Cerebellum (tissue), 4 donors: ENCODE measurements at places on chromosomes 7 and 10. TPM values are rescaled to one million over a fixed set of nuclear protein-coding genes. Genes with fewer than 3 reads are reported as not detected.

SLIT1 gene
- 23.2 TPM for total RNA-seq

ZNF487 gene
- total RNA-seq, result 26.0 TPM

GCC1 gene
- 10.4 TPM for total RNA-seq

DRGX gene
- not detected for total RNA-seq

OR2A5 gene
- not detected for total RNA-seq

OR2A42 gene
- 0.45 TPM for total RNA-seq

FAM25G gene
- total RNA-seq, result not detected

CPN1 gene
- not detected for total RNA-seq

NT5C3A gene
- total RNA-seq, result 59.2 TPM

RAPGEF5 gene
- total RNA-seq, result 65.8 TPM

MAGI2 gene
- total RNA-seq, result 101 TPM

CALCR gene
- 0.45 TPM for total RNA-seq

LRRN3 gene
- 108 TPM for total RNA-seq

PRPS1L1 gene
- total RNA-seq, result not detected

TEX47 gene
- total RNA-seq, result not detected

TDRD1 gene
- 0.45 TPM for total RNA-seq

BTBD16 gene
- total RNA-seq, result not detected

C10orf53 gene
- total RNA-seq, result 0.18 TPM

MACROH2A2 gene
- total RNA-seq, result 44.8 TPM

PHF14 gene
- total RNA-seq, result 206 TPM

FOXK1 gene
- total RNA-seq, result 32.2 TPM

TMEM236 gene
- total RNA-seq, result 0.18 TPM

VWC2 gene
- 5.1 TPM for total RNA-seq

BLNK gene
- total RNA-seq, result 0.27 TPM

EDRF1 gene
- total RNA-seq, result 52.0 TPM

KCND2 gene
- 102 TPM for total RNA-seq

SLC13A1 gene
- not detected for total RNA-seq

WAC gene
- 130 TPM for total RNA-seq

RALA gene
- 26.9 TPM for total RNA-seq

SCART1 gene
- 2.5 TPM for total RNA-seq

SUN3 gene
- 0.36 TPM for total RNA-seq

ADAM12 gene
- 16.7 TPM for total RNA-seq

UCMA gene
- not detected for total RNA-seq

ASAH2B gene
- total RNA-seq, result 9.1 TPM

NCF1 gene
- total RNA-seq, result 0.18 TPM

EBLN1 gene
- total RNA-seq, result not detected

WDR86 gene
- total RNA-seq, result 33.8 TPM
